ENCODE measurements at places on chromosomes 6 and 20. TPM values are rescaled to one million over a fixed set of nuclear protein-coding genes. Genes with fewer than 3 reads are reported as not detected.

Gene POM121L2
- total RNA-seq: not detected

Gene TBXT
- total RNA-seq: not detected

Gene MLN
- total RNA-seq: not detected

Gene SLC35D3
- total RNA-seq: 0.07 TPM

Gene ADGRF5
- 2.9 TPM for total RNA-seq

DNA sequence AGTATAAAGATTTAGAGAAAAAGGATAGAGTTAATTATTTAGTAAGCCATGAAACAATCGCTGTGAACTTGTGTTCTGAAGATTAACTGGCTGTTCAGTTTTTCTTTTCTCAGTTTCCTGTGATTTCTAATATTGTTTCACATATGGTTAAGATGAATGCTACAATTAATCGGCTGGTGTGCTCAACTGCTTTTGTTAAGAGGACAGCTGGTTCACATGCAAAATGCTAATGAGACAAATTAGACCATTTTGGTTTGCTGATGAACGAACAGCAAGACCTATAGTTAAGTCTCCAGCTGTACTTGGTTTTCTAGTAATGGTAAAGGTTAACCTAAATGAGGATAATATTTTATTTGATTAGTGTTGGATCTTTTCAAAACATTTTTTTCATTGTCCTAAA is 10.8 kb upstream of the NHSL1 start:
- no peak for DNase-seq

DNA sequence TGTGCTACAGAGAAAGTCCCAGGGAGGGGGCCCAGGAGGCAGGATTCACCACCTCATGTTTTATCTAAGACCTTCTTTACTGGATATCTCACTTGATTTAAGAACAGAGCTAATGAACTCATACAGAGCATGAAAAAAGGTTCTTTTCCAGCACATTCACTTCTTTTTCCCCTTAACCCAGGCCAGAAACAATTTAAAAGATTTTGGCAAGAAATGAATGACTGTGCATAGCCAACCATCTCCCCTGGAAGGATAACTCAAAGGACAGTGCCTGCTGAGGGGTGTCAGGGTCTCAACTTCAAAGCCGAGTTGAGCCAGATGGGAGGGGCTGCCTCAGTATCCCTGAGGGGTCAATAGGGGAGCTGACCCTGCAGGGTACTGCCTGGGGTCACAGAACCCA is 253.4 kb downstream of the SOD2 start:
- no peak for DNase-seq

DNA sequence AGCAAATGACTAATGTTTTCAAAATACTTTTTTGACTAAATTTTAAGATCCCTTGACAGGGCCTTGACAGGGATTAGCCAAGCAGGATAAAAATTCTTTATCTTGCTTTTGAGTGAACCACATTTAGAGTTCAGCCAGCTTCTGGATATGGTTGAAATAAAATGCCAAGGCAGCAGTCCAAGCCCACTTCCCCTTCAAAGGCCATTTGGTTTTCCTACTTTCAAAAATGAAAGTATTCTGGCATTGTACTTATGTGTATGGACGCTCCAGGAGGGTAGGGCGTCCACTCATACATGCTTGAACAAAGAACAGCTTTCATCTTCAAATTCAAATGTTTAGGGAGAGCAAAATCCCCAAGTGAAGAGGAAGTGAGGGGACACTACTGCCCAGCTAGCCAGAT is 82.3 kb upstream of the BCLAF1 start:
- DNase-seq: peak; percentile 28

DNA sequence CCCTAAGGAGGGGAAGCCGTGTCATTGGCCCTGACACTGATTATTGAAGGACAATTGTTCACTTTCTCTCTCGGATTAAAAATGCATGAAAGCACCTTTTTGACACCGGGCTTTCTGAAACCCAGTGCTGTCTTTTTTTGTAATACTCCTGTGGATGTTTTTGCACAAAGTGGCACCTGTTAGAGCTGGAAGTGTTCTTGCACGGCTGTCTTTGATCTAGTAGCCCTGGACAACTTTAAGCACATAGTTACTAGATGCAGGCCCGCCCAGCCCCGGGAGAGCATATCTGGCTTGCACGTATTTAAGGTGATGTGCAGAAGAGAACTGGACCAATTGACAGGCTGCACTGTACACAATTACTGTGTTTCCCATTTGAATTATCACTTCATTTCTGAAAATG is 72.6 kb downstream of the ARID1B start:
- DNase-seq: no peak

DNA sequence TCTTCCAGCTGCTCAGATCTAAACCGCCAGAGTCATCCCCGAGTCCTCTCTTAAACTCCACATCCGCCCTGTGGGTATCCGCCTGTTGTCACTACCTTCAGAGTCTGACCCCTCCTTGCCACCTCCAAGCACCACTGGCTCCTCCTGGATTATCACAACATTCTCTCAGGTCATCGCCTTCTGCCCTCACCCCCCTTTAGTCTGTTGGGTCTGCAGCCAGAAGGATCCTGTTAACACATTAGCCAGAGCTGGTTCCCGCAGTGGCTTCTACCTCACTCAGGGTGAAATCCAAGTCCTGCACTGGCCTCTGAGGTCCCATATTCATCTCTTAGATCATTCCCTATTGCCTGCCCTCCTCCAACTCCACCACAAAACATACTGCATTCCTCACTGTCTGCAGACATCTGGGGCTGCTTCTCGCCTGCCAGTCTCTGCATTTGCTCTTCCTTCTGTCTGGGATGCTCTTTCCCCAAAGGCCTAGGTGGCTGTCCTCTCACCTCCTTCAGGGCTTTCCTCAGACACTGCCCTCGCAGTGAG is 34.1 kb downstream of the TNXB start:
- DNase-seq: no peak

DNA sequence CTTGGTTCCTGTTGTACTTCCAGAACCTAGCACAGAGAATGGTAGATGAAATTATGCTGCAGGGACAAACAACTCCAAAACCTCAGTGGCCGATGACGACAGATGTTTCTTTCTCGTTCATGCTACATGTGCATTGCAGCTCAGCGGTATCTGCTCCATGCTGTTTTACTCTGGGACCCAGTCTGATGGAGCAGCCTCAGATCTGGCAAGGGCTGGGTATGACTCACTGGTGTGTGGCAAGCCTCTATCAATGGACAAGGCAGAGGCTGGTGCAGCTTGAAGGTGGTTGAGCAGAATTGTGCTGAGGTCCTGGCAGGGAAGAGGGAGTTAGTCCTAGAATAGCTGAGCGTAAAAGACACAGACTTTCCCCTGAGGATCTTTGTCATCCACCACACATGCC is 10.3 kb upstream of the BLCAP start:
- peak; percentile 78 for DNase-seq

DNA sequence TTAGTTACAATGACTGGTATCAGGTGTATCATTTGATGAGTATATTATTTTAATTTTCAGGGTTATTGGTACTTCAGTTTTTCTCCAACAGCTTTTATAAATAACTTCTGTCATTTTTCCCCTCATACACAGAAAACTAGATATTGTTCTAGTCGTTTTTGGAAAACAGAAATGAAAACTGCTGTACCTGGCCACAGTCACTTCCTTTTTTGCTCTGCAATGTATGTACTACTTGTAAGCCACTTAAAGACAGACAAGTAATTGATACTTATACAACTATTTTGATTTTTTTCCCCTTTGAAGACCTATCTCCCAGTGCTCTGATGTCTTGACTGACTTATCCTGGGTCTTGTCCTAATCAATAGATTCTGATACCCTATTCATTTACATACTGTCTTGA is 218.6 kb upstream of the RUNX2 start:
- no peak for DNase-seq

GRCh38 chr20:23476015-23476754 is 14.7 kb upstream of the CST8 start:
- no peak for DNase-seq

DNA sequence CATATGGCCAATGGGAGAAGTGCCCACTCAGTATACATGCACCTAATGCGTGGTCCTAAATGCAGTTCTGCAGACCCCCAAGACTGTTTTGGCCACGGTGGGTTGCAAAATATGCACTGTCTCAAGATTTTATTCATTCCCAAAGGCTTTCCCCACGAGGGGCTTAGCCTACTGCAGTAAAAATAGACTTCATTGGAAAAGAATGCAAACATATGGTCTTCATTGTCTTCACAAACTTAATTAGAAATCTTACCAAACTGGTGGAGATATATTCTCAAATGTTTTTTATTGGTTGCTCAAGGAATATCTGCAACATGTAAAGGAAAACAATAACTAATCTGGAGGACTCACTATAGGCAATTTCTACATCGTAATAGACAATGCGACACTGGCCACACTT is 31.6 kb upstream of the PRL start:
- no peak for DNase-seq

DNA sequence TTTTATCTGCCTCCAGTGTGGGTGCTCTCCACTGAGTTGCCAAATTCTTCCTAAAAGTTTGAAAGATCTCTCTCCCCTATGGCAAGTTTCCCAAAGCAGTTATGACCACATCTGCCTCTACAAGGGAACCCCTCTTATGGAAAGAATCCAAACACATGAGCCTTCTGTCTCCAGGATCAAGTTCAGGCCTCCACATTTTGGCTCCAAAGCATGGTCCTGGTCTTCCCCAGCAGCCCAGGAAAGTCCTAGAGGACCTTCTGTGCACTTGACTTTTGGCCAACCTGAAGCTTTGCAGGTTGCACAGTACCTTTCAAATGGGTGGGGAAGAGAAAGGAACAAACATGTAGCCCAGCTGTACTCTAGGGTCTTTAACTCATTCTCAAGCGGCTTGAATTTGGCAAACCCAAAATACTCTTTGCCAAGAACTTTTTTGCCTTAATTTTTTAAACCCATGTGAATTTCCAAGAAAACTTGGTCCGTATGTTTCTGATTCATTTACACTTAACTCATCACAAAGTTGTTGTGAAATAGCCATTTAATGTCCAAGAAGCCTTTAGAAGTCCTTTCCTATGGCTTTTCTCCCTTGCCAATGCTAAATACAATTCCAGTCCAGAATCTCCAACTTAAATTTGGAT is 240.1 kb upstream of the TBX18 start:
- DNase-seq: no peak

DNA sequence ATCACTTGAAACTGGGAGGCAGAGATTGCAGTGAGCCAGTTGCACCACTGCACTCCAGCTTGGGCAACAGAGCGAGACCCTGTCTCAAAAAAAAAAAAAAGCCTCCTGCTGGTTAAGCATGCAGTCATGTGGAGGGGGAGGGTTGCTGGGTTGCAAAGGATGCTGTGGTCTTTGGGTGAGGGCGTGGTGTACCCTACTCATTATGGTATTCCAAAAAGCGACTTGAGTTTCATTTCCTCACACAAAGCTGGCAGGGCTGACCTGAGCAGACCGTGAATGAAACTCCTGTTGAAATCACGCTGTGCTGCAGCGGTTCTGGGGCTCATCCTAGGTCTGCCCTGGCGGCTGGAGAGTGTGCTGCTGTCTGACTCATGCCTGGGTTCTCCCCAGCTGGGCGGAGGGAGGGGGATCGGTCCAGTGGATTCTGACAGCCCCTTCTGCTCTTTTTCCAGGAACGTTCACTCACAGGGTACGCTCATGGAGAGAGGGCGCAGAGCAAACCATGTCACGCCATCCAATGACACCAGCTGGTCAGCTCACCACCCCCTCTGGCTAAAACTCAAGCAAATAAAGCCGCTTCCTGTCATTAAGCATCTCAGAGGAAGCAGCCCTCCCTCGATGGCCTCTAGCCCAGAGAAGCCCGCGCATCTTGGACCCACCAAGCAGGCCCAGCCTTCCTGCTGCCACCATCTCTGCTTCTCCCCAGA is 166.2 kb downstream of the SCML4 start:
- DNase-seq: peak; percentile 88

- DNase-seq: no peak
Observed at GRCh38 chr20:30594112-30594511, 663.4 kb upstream of the DEFB115 start.

All from HT1080 (cell line).